HFFc6 (cell line): ENCODE measurements at places on chromosomes 7 and 10. TPM values are rescaled to one million over a fixed set of nuclear protein-coding genes. Genes with fewer than 3 reads are reported as not detected.

The ELFN1 gene
- 1.5 and 3.5 TPM in 2 replicates for total RNA-seq

The STOX1 gene
- total RNA-seq = not detected in 3 replicates

The RABGEF1 gene
- 38.3 to 42.4 TPM (median 40.8 TPM) in 3 replicates for total RNA-seq

The IPMK gene
- 3.2 to 3.8 TPM (median 3.2 TPM) in 3 replicates for total RNA-seq

The ZNF783 gene
- total RNA-seq = 8.9 and 10.0 TPM in 2 replicates

The SLC25A28 gene
- total RNA-seq = 20.5 to 26.4 TPM (median 22.6 TPM) in 3 replicates

The SNX10 gene
- not detected in 3 replicates for total RNA-seq

The CALHM3 gene
- total RNA-seq = not detected in 2 replicates

The FGFBP3 gene
- total RNA-seq = 0.41 to 0.51 TPM (median 0.50 TPM) in 3 replicates

The ASZ1 gene
- total RNA-seq = not detected in 3 replicates

The FAM237B gene
- not detected in 3 replicates for total RNA-seq

DNA sequence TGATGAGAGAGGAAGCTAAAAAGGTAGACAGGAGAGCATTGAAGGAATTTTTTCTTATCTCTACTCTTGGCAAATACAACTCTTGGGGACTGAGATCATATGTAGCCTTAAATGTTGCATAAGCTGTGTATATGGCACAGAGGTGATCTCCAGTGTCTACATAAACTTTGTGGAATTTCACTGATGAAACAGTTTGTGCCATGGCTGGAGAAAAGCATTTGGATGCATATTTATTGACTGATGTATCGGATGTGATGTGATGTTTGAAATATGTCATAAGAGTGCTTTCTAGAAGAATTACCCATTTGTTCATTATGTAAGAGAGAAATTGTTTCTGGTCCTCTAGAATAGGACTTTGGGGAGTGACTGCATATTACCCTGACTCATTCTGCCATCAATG is 244.9 kb upstream of the LRRTM3 start:
- no peak for DNase-seq

DNA sequence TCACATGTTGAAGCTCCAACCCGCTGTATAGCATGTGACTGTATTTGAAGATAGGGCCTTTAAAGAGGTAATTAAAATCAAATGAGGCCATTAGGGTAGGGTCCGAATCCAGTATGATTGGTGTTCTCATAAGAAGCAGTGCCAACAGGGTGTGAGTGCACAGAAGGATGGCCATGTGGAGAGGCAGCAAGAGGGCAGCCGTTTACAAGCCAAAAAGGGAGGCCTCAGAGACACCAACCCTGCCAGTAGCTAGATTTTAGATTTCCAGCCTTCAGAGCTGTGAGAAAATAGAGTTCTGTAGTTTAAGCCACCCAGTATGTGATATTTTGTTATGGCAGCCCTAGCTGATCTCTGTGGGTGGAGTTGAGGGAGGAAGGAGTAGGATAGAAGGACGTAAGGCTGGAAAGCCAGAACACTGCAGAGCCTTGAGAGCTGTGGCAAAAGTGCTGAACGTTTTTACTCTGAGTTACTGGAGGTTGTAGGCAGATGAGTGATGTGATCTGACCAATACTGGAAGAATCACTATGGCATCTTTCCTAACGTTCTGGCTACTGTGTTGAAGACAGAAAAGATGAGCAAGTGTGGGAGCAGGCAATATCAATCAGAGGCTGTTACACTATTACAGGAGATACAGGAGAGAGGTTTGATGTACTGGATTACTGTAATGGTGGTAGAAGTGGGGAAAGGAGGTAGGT is 334.9 kb downstream of the ELMO1 start:
- no peak for DNase-seq

DNA sequence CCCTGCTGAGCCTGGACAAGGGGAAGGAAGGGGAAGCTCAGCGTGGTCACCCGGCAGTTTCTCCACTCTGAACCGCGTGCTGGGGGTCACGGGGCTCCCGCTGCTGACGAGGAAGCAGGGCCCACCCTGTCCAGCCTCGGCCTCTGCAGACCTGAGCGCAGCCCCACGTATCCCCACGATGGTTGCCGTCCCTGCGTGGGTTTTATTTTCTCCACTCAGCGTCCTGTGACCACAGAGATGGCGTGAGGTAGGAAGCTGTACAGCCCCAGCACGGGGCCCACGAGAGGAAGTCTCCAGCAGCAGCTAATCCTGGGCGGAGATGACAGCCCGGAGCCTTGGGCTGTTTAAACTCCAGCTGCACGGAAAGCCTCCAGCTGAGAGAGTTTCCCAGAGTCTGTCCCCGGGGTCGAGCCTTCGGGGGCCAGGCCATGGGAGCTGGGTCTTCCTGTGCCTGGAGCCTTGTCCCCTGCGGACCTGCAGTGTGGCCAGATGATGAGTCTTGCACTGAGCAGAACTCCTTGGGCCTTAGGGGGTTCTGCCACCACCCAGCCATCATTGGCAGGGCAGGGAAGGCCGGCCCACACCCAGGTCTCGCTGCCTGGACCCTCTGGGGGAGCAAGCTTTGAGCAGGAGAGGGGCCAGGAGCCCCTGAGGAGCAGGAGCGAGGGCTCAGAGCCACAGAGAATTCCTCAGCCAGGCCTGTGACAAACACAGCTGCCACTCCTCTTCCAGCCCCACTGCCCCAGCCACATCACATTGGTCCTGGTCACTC is 72.8 kb upstream of the FAM20C start:
- no peak for DNase-seq

DNA sequence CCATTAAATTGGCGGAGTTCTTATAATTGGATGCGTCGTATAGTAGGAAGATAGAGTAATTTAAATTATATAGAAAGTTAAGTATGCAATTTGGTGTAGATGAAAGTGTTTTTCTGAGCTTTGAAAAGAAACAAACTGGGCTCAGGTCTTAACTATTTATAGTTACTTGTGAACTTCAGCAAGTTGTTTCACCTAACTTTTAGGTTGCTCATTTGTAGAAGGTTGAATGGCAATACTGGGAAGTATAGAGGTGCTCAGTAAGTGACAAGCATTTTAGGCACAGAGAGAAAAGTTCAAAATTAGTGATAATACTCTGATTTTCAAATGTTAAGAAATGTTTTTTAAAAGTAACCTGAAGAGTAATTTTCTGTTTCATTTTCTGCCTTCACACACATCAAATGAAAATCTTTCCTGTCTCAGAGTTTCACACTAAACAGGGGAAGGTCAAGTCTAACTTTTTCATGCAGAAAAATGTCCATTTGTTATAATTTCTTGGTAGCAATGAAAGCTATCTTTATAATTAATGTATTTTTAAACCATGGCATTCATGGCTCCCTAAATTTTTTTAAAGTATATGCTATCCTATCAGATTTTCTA is 146.5 kb downstream of the PHF14 start:
- DNase-seq = no peak

DNA sequence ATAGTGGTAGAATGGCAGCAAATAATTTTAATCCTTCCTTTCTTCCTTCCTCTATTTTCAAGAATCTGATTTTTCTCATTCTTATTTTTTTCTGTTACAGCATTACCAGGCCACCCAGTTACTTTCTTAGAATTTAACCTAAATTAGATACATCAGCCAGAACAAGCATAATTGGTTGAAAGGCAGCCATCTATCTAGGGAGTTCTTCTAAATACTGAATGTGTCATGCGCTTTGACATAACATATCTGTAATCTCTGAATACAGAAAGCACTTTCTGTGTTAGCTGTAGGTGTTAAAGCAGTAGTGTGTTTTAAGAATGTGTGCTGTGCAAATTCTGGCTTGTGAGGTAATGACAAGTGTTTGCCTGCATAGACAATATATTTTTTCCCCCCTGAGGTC is 97.3 kb downstream of the BTRC start:
- no peak for DNase-seq

- DNase-seq = peak; percentile 83
Measured at GRCh38 chr10:3825244-3825643, 40.2 kb upstream of the KLF6 start.

- peak; percentile 9 for DNase-seq
Measured at GRCh38 chr10:88652616-88653015, 11.6 kb upstream of the LIPF start.

GRCh38 chr10:11854301-11854700 is 31.1 kb downstream of the PROSER2 start:
- no peak for DNase-seq

DNA sequence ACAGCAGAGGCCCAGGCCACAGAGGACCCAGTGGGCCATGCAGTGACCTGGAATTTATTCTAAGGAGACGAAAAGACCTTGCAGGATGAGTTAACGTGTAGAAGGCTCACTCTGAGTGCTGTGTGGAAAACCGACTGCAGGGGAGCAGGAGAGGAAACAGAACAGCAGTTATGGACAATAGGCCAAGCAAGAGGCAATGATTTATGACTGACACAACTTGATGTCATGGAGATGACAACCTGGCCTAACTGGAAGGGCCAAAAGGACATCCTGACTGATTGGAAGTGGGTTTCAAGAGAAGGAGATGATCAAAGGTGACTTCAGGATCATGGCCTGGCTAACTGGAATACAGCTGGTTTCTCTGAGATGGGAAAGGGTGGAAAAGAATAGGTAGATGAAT is 70.2 kb upstream of the RAPGEF5 start:
- DNase-seq = no peak

GRCh38 chr7:141246426-141246825 is 172.6 kb downstream of the TMEM178B start:
- no peak for DNase-seq

DNA sequence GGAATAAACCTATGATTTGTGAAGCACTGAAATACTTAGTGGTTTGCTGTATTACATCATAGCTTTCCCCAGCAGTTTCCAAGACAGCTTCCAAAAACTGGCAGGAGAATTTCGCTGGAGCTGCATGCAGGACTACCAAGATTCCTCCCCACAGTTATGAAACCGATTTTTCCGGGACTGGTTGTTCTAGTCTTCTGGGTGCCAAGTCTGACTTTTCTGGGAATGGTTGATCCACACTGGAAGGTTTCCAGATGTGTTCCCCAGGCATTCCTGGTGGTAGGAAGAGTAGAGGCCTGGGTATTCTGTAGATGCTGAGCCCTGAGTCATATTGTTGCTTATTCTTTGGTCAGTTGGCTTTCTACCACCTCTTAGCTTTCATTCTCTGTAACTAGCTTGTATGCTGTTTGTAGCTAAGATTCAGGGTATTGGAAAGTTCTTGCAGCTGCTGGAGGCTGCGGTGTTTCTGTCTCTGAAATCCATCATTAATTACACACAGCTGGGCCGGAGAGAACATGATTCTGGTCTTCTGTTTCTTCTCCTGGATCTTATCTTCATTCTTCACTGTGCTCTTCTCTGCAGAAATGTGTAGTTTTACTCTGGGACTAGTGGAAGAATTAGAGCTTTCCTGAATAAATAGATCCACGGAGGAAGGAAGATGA is 6.3 kb downstream of the ABCC2 start:
- DNase-seq = peak; percentile 68

DNA sequence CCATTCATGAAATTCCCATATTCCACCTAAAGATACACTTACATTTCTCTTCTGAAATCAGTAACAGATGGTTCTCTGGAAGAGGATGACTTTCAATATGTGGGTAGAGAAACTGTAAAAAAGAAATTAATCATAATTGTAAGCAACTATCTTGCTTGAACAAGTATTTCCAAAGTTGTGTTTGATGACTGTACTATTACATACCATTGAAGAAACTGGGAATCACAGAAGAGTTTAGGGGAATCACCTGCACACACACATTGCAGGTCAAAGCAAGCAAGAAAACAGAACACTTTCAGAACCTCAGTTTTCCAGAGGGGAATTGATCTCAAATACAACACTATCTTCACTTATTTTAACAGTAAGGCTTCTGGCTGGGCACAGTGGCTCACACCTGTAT is 33.6 kb downstream of the GSAP start:
- DNase-seq = no peak

DNA sequence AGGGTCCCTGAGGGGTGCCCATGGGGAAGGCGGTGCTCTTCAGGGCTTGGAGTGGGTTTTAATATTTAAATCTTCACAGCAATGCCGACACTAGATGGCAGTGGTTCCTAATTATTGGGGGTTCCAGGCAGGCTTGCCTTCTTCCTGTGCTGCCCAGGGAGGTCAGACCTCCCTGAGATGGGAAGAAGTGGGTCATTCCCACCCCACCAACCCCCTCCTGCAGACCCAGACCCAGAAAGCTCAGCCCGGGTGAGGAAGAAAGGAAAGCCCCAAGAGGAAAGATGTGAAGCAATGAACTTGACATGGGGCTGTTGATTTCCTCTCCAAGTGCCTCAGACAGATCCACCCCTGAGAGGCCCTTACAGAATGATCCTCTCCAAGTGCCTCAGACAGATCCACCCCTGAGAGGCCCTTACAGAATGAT is 85.1 kb upstream of the LANCL2 start:
- DNase-seq = peak; percentile 65

DNA sequence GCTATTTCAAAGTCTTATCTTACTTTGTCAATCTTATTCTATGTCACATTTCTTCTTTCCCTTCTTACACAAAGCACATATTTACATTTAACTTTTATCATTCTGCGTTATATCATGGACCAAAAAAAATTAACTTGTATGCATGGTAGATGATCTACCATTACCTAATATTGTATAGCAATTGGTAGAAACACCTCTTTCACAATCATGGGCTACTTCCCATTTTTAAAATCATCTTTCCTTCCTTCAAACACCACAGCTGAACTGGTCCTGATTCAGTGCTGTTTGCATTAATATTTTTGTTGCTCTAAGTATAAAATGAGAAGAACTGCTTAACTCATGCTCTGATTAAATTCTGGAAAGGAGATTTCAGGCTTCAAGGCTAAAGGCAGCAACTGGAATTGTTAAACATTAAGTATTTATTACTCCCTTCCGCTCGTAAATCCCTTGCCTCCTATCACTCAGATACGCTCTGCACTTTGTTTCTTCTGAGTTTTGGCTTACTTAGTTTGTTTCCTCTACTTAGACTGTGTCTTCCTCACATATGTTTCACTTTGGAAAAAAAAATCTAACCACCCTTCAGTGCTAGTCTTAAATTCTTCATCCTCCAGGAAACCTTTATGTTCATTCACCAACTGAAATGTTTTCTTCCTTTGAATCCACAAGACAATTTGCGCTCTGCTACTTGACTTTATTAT is 901.4 kb downstream of the PCDH15 start:
- no peak for DNase-seq

GRCh38 chr7:7156663-7157062 is 25.7 kb upstream of the C1GALT1 start:
- no peak for DNase-seq

DNA sequence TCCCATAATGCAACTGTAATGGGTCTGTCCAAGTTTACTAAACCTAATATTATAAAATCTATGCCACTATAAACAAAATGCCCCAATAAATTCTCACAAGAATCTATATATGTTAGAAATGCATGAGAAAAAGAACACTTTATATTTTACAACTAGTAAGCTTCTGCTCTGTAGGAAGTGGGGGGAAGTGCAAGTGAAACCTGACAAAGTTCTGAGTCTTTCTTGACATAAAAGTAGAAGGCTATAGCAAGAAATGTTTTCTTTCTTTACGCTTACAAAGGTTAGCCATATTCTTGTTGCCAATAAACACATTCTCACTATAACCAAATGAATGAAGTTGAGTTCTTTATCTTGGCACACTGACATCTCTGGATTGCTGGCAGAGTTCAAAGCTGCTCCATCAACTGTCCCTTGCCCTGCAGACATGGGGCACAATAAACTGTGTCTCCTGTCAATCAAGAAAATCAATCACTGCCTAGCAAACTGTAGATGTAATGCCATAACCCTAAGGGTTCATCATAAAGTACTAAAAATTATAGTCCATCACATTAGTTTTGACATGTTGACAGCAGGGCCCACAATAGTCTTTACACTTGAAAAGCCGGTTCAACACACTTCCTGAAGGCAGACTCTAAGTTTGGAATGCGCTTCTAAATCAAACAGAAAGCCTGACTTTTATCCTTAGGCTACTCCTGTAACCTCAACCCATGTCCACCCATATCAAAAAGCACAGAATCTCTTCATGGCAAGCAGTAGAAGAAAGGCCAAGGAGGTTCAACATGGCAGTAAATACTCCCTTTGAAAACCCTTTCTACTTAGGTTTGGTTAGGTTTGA is 58.6 kb downstream of the TPK1 start:
- no peak for DNase-seq

- no peak for DNase-seq
Measured at GRCh38 chr7:128361411-128362379, at the start of gene PRRT4. Gene PRRT4, minus strand, starts transcription at chr7:128361690.
